ENCODE measurements at places on chromosomes 1 and 21. TPM values are rescaled to one million over a fixed set of nuclear protein-coding genes. Genes with fewer than 3 reads are reported as not detected.

MLLT11 gene
- total RNA-seq, result 19.0 TPM

RHOU gene
- total RNA-seq, result 0.14 TPM

NPR1 gene
- total RNA-seq, result 0.92 TPM

DNA sequence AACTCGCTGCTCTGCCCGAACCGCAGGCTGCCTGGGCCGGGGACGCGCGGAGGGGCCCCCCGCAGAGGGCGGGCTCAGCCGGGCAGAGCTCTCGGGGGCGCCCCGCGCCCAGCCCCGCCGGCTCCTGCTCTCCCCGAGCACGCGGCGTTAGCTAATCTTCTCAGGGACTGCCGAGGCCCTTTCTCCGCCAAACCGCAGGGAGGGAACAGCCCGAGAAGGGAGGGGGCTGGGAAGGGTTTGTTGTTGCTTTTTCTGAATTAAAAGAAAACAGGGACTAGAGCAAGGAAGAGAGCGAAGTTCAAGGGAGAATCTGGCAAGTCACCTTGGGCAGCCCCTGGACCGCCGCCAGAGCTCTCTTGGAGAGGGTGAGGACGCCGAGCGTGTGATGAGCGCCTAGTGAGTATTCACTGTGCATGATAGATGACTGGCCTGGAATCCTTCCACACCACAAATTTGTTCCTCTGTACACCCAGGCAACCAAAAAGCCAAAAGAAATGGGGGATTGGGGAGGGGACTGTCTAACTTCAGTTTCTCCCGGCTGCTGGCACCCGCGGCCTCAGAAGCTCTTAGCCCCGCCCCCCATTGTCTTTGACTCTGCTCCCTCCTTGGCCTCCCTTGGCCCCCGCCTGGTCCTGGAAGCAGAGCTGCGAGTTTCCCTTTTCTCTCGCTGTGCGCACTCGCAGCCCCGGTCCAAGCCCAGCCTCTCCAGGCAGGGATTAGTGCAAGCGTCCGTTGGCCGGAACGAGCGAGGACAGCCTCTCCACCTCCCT is 19.7 kb upstream of the LMX1A start:
- DNase-seq, result peak; percentile 62

DNA sequence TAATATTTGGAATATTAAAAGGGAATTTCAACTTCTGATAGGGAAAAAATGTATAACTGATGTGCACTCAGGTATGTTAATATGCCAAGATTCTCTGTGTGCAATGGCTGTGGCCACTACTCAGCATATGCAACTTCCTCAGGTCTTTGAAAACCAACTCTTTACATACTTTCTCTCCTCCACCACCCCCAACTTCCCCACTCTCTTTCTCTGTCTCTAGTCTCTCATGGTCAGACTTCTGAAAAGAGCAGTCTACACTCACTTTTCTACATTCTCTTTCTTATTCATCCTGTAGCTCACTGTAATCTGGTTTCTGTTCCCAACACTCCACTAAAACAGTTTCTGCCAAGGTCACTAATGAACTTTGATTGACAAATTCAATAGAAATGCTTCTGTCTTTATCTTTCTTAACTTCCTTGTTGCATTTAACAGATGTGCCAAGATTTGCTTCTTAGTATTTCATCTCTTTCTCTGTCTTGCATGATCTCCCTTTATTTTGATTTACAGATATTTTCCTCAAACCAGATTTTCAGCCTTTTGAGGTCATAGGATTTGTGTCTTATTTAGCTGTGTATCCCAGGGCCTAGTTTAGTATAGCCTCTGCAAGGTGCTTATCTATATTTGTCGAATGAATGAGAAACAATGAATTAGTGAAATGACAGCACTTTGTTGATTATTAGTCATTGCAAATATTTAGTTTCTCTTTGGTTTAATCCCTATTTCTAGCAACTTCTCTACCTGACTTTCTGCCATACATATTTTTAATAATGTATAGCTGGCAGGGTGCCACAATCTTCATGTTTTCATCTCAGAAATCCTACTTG is 168.9 kb downstream of the LMO4 start:
- DNase-seq, result no peak

LCE1B gene
- total RNA-seq, result not detected

DNA sequence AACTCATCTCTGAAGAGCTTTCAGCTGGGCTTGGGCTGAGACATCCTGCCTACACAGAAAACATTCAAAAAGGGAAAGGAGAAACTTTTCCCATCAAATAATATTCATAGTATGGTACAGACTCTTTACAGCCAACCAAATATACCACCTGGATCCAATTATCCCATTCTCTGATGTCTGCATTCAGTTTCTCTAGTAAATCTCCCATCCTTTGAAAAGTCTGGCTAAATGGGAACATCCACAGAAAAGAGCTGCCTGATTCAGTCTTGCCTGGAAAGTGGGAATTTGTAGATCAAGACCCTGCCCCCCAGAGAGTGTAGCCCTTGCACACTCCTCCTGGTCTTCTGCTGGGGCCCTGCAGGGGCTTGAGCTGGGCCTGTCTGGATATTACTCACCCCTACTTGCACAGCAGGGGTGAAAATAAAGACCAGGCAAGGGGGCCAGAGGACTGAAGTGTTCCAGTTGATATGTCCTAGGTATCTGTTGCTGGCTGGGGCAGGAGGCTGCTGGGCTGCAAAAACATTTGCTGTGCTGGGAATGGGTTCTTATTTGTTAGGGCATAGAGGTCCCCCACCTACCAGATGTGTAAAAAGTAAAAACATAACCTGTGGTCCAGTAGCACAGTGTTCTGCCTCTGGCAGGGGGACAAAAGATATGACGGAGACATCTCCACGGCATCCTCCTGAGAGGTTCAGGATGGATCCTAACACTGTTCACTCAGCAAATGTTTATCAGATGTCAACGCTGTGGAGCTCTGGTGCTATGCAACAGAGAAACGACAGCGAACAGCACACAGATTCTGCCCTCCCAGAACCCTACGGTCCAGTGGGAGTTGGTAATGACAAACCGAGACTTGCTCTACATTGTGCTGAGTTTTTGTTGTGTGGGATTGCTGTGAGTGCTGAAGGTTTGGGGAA is 140.3 kb downstream of the PLXNA2 start:
- DNase-seq, result no peak

REG4 gene
- total RNA-seq, result not detected

GRCh38 chr1:23402286-23403037 is 22.1 kb downstream of the TCEA3 start:
- no peak for DNase-seq

DNA sequence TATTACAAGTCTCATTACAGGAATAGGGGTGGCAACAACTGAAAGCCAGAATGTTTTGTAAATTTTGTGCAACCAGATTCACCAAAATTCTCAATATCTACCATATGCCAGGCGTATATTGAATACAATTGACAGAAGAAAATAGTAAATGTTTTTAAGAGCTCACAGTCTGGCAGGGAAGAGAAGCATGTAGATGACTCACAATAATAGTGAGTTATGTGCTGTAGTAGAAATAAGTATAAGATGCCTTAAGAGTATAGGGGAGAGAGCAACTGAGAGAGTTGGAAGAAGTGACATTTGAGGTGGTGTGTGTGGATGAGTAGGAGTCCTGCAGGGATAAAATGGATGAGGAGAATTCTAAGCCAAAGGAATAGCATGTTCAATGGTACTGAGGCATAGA is 170.5 kb upstream of the FGGY start:
- DNase-seq, result no peak

GRCh38 chr21:32545948-32546441 is 39.3 kb downstream of the TCP10L start:
- DNase-seq, result no peak

GRCh38 chr21:45618846-45619485 is 24.6 kb upstream of the PCBP3 start:
- DNase-seq, result no peak

DNA sequence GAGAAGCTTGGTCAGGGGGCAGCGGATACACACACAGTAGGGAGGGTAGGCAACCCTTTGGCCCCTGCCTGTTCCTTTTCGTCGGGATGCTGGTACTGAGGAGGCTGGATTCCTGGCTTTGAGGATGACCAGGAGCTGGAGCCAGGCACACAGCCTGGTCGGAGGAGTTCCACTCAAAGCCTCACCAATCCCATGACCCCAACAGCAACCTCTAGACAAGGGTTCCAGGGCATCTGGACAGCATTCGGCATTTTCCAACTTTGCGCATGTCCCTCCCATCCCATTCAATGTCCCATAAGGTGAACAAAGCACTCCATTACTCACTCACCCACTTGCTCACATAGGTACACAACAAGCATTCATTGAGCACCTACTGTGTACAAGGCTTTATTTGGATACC is 42.6 kb upstream of the HMGB4 start:
- DNase-seq, result no peak

Data from epithelial cell of proximal tubule (primary cell).